ENCODE measurements at places on chromosomes 1 and 21. TPM values are rescaled to one million over a fixed set of nuclear protein-coding genes. Genes with fewer than 3 reads are reported as not detected.

BACE2 gene
- total RNA-seq: 16.0 TPM

ESRRG gene
- 58.5 TPM for total RNA-seq

GRIK1 gene
- not detected for total RNA-seq

DNA sequence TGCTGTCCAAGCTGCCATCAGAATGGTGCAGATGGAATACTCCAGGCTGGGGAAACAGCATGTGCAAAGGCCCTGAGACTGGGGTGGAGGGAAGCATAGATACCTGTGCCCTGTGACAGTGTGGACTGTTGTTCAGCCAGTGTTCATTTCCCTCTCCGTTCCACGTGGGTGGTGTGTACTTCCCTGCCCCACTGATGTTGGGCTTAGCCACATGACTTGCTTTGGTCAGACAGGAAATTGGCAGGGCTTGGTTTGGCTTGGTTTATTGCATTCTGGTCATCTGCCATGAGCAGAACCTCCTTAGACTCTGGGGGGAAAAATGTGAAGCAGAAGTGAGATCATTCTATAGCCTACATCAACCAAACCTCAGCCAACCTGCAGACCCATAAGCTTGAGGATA is 102.4 kb upstream of the IGSF21 start:
- DNase-seq: no peak

DNA sequence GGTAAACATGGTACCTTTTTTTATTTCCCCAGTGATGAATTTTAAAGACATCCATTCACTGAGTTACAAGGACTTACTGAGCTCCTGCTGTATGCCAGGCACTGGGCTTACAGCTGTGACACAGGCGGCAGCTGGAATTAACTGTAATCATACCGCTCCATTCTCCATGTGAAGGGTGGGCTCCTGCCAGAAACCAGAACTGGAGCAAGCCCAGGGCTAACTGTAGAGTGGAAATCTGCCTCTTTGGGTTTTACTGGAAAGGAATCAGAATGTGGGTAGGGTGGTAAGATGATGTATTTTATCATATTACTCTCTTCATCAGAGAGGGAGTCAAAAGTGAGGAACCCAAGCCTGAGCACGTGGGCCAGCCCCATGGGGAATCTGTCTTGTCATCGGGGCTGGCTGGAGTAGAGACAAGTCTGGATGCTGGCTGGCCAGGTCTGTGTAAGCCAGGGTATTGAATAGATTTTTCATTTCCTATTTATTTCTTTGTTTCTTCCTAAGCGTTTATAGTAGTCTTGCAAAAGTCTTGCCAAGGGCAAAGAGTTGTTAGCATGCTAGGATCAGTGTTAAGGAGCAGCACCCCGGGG is 21.5 kb downstream of the FGGY start:
- peak; percentile 23 for DNase-seq

DNA sequence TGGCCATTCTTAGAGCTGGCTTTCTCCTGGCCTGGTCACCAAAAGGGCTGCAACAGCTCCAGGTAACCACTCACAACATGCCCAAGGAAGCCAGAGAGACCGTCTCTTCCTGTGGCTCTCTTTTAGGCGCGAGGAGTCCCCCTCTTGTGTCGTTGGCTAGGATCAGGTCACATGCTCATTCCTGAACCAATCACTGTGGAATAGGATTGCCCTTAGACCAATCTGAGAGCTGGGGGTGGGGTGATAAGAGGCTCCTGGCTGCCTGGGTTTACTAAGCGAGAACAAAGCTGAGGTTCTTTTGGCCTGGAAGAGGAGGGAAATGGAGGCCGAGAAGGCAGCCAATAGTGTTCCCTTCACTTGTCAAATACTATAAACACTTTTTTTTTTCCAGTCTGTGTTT is 452.1 kb upstream of the PROX1 start:
- DNase-seq: no peak

DNA sequence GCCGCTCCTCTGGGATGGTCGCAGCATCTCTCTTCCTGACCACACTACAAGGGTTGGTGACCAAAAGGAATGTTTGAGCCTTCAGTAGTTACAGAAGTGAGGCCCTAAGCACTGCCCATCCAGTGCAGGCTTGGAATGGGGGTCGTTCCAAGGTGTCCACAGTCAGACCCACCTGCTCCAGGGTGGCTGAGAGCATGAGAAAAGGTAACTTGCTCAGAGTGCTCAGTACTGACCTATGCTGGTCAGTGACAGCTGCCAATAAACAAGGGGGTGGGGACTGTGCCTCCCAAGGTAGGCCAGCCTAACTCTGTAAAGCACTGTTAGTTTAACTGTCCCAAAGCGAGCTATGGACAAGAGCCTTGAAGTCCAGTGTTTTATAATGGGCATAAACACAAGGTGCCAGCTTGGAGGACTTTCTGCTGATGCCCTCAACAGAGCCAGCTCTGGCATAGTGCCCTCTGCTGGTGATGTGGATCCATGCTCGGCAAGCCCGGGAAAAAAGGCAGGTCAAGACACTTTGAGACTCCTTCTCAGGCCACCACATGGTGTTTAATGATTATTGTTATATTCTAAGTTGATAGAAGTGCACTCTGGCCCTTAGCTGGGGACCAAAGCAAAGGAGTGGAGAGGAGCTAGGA is 78.1 kb upstream of the DNAH14 start:
- DNase-seq: peak; percentile 40

- no peak for DNase-seq
Measured at GRCh38 chr1:19404748-19405147, 80.6 kb downstream of the CAPZB start.

GRCh38 chr1:38193040-38193439 is 146.4 kb upstream of the POU3F1 start:
- DNase-seq: no peak

DNA sequence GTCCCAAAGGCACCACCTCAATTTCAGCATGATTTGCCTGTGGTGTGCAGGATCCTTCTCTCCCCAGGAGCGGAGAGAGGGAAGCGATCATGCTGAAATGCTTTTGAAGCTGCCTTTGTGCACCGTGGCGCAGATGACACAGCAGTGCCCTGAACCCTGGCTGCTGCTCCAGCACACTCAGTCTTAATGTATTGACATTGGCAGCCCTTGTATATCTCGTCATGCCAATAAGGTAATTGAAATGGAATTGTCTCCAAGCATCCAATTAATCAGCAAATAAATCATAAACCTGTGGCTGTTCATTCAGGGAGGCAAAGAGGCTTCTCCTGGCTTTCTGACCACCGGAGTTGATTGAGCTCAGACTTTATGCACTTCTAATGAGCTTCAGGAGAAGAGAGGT is 139.8 kb downstream of the KAZN start:
- no peak for DNase-seq

GRCh38 chr1:89831462-89832120 is 10.8 kb downstream of the LRRC8D start:
- DNase-seq: no peak
